ENCODE measurements at places on chromosomes 5 and 9.

DNA sequence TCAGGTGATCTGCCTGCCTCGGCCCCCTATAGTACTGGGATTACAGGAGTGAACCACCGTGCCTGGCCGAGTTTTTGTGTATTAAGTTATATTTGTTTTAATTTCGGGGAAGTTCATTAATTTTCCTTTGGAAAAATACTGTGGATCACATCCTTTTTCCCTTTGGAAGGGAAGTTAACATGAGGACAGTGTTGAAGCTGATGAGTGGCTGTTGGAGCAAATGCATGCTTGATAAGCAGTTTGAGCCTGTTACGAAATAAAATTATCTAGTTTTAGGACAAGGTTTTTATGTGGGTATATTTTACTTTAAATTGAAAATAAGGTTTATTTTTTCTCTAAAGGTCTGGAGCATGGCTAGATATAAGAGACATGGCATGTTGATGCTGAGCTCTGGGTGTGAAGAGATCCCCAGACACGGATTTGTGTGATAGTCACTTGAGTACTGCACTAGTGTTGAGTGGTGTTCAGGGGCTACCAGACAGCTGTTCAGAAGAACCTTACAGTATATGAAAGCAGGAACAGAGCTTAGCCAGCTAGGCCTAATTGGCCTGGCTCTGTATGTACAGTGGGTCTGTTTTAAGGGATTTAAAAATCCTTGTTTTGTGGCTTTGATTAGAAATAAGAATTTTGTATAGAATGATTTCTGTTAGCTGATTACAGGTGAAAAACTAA is 17.4 kb downstream of the LMNB1 start:
- no peak for DNase-seq

DNA sequence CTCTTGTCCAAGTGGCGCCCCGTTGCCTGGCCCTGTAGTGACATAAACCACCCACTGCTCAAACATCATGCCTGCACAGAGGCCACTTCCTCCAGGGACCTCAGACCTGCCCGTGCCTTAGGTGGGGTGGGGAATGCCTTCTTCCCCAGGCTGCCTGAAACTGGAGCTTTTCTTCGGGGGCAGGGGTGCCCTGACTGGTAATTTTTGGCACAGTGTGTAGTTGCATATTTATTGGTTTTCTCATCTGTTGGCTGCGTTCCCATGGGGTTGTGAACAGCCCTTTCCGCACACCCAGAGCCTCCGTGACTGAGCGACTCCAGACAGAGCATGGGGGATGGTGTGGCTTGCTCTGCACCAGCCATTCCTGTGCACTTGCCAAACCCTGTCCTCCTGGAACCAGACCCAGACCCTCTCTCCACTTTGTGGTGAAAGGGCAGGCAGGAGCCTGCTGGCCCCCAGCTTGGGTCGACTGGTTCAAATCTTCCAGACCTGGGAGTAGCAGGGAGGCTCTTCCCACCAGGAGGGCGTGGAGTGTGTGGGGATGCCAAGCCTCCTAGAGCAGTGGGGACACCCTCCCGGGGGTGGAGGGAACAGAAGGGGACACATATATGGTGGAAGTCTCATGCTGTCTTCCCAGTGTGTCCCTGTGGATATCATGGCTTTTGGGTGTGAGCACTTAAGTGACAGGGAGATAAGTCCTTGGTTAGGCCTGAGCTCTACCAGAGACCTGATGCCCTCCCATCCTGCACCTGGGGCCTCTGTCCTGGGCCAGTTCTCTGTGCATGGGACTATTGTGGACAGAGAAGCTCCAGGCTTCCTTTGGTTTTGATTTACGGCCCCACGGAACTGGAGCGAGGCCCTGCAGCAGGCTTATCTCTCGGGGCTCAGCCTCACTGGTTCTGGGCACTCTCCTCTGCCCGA is 39.6 kb downstream of the WNK2 start:
- DNase-seq, result no peak

DNA sequence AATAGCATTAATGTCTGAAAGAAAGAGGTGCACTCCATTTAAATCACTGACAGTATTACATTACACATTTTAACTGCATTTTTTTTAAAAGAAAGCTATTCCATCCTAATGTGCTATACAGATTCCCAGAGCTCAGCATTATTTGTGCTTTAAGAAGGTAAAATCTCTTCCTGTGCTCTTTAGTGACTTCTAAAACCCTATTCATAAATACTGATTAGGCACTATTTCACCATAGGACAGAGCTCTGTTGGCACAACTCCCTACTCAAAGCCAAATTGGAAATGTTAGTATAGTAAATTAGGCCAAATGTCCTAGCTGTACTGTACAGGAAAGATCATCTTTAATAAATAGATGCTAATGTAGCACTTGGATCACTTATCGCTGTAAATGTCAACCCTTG is 262.5 kb downstream of the TUSC1 start:
- no peak for DNase-seq

GRCh38 chr5:138697720-138698360 is 55.4 kb upstream of the CTNNA1 start:
- DNase-seq, result no peak
